Esophagus muscularis mucosa (tissue), 4 donors: ENCODE measurements at places on chromosomes 16 and 17.

DNA sequence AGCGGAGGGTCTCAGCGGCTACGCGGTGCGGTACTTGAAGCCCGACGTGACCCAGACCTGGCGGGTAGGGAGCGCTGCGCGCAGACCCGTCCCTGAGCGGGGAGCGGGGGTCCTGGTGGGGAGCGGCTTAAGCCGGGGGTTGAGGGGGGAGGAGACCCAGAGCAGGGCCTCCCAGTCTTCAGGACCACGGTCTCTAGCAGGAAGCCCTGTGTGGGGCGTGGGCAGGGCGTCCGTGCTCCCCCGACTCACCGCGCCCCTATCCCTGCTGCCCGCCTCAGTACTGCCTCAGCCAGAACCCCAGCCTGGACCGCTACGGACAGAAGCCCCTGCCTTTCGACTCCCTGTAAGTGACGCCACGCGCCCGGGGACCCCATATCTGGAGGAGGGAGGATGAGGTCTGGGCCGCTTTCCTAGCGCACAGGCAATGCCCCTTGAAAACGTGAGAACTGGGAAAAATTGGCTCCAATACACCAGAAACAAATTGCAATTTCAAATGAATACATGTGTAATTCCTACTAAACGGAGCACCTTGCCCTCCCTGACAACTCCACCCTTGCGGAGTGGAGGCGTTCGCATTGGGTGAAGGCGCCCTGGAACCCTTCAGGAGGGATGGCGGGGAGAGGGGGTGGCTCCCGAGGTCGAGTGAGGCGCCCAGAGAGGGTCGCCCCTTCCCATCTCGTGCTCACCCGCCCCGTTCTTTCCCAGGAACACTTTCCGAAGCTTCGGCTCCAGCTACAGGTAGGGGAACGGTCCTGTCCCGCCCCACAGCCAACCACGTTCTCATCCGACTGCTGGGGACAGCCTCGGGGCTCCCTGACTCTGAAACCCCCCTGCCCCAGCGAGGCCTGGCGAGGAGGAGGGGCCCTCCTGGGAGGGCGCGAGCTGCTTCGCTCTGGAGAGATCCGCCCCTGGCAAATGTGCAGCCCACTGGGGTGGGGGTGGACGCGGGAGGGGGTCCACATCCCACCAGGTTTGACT is 14.6 kb upstream of the CNGB1 start:
- no peak for DNase-seq

DNA sequence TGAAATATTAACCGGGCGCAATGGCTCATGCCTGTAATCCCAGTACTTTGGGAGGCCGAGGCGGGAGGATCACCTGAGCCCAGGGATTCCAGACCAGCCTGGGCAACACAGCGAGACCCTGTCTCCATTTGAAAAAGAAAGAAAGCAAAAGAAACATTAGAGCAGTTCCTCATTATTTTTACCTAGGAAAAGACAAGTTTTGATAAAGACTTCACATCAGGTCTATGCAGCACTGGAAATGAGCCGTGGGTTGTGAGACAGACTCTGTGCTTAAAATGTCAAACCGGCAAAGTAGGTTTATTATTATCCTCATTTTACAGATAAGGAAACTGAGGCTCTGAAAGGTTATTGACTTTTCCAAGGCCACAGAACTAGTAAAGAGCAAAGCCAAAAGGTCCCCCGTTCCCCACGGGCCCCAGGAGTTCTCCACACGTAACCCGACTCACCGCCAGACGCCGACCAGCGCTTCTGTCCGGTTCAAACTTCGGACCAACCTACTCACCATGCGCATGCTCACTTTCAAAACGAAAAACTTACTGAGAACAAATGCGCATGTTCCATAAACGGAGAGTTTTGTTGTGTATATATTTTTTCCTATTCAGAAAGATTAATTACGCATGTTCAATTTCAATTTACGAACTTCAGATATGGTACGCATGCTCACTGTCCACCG is 356 bp downstream of the TUBD1 start:
- DNase-seq: no peak

- DNase-seq: no peak
These were observed 562.0 kb upstream of the GOT2 start for GRCh38 chr16:59295993-59296736.

DNA sequence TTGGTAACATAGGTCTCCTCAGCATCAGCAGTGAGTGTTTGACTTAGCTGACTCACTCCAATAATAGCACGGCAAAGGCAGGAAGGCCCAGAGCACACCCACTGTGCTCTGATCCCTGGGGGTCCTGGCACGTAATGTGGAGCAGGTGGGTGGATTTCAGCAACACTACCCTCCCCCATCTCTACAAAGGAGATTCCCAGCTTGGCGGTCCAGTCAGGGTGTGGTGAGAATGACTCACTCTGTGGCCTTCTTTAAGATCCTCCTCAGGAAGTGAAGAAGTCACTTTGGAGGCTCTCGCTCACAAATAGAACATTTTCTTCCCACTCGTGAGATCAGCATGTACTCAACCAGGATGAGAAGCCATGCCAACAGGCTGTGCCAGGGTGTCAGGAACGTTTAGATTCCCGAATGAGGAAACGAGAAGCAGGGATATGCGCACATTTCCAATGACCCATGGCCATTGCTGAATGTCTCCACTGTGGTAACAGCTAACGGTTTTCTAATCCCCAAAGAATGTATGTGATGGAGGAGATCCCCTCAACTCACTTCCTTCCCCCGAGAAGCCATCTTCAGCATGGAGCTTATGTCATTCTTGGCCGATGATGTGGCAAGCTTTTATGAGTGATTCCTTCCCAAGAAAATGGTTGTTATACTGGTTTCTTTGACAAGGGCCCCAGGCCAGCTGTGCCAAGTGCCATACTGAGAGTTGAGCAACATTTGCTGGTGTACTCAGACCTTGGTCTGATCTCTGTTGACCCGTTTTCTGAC is 365.2 kb downstream of the C16orf95 start:
- DNase-seq: no peak

DNA sequence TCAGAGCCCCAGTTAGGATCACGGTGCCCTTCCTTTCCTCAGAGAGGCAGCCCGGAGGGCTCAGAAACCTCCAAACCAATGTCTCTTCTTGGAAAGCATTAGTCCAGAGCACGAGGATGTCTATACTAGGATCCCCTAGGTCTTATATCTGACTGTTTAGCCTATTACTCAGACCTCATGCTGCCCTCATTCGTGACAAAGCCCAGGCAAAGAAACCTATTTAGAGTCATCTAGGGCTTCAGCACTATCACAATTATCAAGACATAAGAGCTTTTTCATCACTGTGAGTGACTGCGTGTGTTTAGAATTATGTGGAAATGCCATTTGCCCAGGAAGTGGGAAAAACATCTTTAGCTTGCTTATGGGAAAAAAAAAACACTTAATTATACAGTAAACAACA is 159.8 kb upstream of the NOL11 start:
- DNase-seq: no peak

- no peak for DNase-seq
These were observed 139.6 kb upstream of the SALL1 start for GRCh38 chr16:51290442-51291285.

- no peak for DNase-seq
These were observed 23.2 kb upstream of the GSE1 start for GRCh38 chr16:85589688-85590505.

- DNase-seq: no peak
These were observed 205.5 kb downstream of the NTN1 start for GRCh38 chr17:9226794-9227135.
